ENCODE measurements at places on chromosomes 1 and 21.

DNA sequence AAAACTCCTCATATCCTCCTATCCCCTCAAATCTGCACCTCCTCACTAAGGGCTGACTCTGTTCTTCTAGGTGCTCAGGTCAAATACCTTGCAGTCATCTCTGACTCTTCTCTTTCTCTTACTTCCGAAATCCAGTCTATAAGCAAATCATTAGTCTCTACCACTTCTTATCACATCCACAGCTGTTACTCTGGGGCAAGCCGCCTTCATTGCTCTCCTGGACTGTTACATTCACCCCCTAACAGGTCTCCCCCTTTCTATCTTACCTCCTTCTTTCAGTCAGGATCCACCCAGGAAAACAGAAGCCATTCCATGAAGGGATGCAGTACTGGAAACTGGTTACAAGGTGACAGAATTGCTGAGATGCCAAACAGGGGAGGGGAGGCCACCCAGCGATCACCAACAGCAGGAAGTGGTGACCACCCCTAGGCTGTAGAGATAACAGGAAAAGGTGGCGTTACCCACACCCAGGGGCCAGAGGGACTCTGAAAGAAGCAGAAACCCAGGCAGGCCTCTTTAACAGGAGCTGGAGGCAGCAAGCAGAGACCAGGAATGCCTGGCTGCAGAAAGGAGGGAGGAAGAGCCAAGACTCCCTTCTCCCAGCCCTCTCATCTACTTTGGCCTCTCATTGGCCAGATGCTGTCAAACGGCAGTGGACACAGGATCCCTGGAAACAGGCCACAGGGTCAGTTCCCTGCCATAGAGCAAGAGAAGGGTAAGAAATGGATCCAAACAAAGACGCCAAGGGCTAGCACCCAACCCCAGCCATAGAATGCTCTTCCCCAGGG lies 55.5 kb upstream of the FOXO6 start:
- DNase-seq: no peak

DNA sequence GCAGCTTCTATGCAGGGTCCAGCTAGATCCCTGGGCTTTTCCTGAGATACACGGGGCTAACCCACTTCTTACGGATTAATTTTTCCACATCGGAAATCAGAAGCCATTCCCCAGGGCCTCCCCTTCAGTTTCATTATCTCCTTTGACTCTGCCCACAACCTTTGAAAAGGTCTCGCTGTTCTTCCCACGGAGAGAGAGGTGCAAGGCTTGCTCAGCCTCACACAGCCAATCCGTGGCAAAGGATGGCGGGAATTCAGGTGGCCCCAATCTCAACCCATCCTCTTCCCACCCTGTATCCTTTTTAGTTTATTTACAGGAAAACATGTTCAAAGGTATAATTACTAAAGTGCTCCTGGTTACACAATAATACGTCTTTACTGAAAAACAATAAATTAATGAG lies 702 bp upstream of the MAPKAPK2 start:
- no peak for DNase-seq

GRCh38 chr1:224939844-224940425 lies 10.5 kb downstream of the DNAH14 start:
- no peak for DNase-seq

DNA sequence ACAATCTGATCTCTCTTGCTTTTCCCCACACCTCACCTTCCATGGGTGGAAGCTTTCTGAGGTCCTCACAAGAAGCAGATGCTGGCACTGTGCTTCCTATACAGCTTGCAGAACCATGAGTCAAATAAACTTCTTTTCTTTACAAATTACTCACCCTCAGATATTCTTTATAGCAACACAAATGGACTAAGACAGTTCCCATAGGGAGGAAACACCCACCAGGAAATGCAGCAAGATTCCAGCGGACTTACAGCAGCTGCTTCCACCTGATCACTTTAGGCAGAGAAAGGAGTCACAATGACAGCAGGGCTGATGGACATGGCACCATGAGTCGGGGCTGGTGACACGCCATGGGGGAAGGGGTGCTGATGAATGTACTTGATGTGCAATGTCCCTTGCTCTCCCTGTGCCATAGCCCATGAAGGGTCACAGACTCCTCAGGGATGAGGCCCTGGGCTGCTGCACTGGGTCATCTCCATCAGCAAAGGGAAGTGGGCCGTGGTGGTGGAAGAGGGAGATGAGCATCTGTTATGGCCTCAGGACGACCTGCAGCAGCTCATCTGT lies 53.9 kb downstream of the PRSS38 start:
- DNase-seq: no peak

GRCh38 chr1:96714881-96715280 lies 6.7 kb upstream of the PTBP2 start:
- no peak for DNase-seq

GRCh38 chr1:180229483-180230415 lies at the start of gene LHX4:
Gene LHX4, plus strand, starts transcription at chr1:180230264. Its CDS starts 266 bp downstream, at chr1:180230530.
- no peak for DNase-seq

GRCh38 chr1:28313702-28314546 lies 14.9 kb upstream of the MED18 start:
- DNase-seq: no peak

DNA sequence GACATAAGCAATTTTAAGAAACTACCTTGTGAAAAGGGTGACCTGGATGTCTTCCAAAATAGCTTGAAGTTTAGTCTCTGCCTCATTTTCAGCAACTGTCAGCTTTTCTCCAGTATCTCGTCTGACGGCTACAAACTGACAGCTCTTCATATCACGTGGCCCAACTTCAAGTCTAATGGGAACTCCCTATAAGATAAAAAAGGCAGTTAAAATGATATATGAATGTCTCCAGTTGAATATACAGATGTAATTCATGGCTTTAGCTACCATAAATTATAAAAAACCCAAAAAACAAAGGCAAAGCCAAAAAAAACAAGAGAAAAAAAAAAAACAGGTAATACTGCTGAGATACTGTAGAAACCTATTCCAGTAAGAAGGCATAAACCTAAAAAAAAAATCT lies 44.9 kb upstream of the SLC30A10 start:
- DNase-seq: no peak

DNA sequence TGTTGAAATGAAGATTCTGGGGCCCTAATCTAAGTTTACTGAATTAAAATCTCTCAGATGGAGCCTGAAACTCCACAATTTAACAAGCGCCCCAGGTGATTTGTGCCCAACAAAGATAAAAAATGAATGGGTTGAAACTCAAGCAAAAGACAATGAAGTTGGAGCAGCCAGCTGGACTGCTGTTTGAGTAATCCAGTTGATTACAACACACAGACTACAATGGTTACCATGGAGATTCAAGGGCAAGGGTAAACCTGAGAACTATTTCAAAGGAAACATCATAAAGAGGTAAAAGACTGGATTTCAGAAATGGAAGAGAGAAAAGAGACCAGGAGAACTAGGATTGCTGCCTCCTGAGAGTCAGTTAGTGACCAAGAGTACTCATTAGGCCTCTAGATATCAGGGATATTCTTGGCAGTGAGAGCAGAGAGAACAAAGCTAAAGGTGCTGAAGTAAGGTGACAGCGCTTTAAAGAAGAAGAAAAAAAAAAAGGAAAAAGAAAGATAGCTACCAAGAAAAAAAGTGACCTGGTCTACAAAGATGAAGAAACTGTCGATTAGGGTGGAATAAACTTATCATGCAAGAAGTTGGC lies 44.5 kb downstream of the LRRC53 start:
- no peak for DNase-seq

Measured in left kidney (tissue), 8 donors.